Aorta (tissue), 5 donors: ENCODE measurements at places on chromosomes 5 and 9. TPM values are rescaled to one million over a fixed set of nuclear protein-coding genes. Genes with fewer than 3 reads are reported as not detected.

Gene PCDHA3
- 0.25 TPM for polyA plus RNA-seq

Gene KIF12
- 8.4 TPM for polyA plus RNA-seq

Gene MLANA
- polyA plus RNA-seq: not detected

Gene ADAMTS13
- polyA plus RNA-seq: 2.0 TPM

Gene OR1J4
- polyA plus RNA-seq: not detected

Gene LHX3
- polyA plus RNA-seq: not detected

Gene FGD3
- 0.69 TPM for polyA plus RNA-seq

Gene ADAMTS12
- polyA plus RNA-seq: 0.50 TPM

Gene ZFP2
- 1.6 TPM for polyA plus RNA-seq

Gene FOXD1
- 6.7 TPM for polyA plus RNA-seq

Gene SPINK5
- polyA plus RNA-seq: 0.75 TPM

Gene N4BP3
- 0.13 TPM for polyA plus RNA-seq

Gene DIPK1B
- 4.8 TPM for polyA plus RNA-seq

Gene KIAA0825
- 0.54 TPM for polyA plus RNA-seq

Gene KIF4B
- not detected for polyA plus RNA-seq

Gene C5orf58
- not detected for polyA plus RNA-seq

Gene PFN3
- not detected for polyA plus RNA-seq

Gene RNF183
- not detected for polyA plus RNA-seq

Gene ABCA1
- 5.4 TPM for polyA plus RNA-seq

Gene NUP155
- 3.1 TPM for polyA plus RNA-seq

Gene IFNB1
- not detected for polyA plus RNA-seq

Gene KCNN2
- polyA plus RNA-seq: not detected

Gene CDKN2B-AS1
- 0.97 TPM for polyA plus RNA-seq

Gene MOB3B
- 5.8 TPM for polyA plus RNA-seq

Gene SHLD3
- polyA plus RNA-seq: 2.6 TPM

Gene LCN15
- 0.88 TPM for polyA plus RNA-seq

Gene EIF4E1B
- not detected for polyA plus RNA-seq

Gene ANGPTL2
- polyA plus RNA-seq: 13.4 TPM

Gene SHOC1
- polyA plus RNA-seq: not detected

Gene IQGAP2
- polyA plus RNA-seq: 2.6 TPM

Gene PTGES
- polyA plus RNA-seq: 2.3 TPM

Gene MSMP
- polyA plus RNA-seq: not detected

Gene SLC45A2
- not detected for polyA plus RNA-seq

Gene C6
- polyA plus RNA-seq: not detected

Gene PHF24
- polyA plus RNA-seq: not detected

Gene TMEM215
- polyA plus RNA-seq: not detected

Gene TRPM6
- 0.13 TPM for polyA plus RNA-seq
